ENCODE measurements at places on chromosomes 5 and 9.
A peak's percentile ranks its signal among the peaks of the same experiment; 100 is the strongest.

DNA sequence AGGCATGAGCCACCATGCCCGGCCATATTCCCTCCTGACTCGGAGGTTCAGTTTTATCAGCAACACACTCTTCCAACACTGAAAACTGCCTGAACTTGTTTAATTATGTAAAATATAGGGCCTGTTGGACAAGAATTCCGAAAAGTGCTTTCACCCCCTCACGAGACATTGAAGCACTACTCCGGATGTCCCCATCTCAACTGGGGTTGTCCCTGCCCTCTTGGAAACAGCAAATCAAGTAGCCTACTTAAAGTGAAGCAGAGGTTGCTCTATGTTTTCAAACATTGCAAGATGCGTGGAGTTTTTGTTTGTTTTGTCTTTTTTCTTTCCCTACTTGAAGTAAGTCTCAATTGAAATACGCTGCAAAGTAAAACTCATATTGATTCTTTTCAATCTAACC, 7.6 kb downstream of the PTGER4 start:
- DNase-seq = no peak

- no peak for DNase-seq
These were observed 117.2 kb downstream of the CAAP1 start for GRCh38 chr9:26775391-26775790.

- no peak for DNase-seq
These were observed 166.8 kb downstream of the DROSHA start for GRCh38 chr5:31364881-31365636.

GRCh38 chr9:99336531-99336930, 114.4 kb downstream of the SEC61B start:
- DNase-seq = no peak

DNA sequence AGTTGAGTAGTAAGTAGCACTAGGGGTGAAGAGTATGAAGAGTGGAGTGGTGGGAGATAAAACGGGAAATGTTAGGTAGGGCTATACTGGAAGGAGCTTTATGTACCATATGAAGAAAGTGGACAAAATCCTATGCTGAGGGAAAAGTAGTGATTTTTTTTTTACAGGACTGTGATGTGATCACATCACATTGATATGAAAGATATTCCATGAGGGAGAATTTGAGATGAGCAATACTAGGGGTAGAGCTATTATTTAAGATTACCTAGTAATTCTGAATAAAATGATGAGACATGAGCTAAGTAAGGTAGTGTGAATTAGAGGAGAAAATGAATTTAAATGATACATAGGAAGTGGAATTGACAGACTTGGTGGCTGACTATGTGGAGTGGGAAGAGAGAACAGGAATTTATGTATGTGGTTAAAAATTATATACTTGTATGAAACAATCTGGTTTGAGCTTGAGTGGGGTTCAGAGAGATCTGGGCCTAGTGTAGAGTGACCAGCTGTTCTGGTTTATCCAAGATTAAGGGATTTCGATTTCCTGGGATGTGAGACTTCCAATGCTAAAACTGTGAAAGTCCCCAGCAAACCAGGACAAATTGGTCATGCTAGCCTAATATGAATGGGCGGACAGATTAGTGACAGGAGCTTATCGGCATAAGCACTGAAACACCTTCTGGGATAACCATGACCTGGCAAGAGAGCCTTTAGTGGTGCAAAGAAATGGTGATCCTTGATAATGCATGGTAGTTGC, 29.3 kb upstream of the STOM start:
- DNase-seq = no peak

GRCh38 chr5:173514661-173515060, 101.8 kb downstream of the BOD1 start:
- no peak for DNase-seq

DNA sequence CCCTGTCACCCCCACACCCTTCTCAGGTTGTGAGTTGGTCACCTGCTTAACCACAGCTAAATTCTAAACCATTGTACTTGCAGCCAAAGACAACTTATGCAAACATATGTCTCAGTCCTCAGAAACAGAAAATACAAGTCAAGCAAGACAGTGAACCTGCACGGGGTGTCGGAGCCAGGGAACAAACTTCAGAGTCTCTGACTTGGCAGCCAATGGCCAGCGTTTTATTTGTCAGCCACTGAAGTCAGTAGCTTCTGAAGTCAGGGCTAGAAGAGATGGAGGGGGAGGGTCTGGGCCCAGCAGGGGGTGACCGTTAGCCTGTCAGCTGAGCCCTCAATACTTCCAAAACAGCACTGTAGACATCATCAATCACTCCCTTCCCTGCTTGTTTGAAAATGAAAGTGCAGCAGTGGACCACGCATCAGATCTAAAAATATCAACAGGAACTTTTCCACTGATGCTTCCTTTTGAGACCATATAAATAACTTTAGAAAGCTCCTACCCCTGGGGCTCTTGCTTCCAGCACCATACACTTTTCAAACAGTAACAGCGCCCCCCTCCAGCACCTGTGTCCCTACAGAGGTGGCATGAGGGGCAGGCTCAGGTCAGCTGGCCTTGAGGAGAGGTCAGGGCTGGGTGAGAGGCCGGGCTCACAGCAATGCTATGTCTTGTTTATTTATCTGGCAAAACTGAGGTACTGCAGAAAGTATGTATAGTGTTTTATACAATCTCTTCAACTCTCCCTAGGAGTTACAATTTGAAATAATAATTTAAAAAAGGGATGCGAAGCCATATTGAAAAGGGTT, 142.5 kb downstream of the ACER2 start:
- DNase-seq = no peak

GRCh38 chr9:131982102-131982501, 97.6 kb downstream of the MED27 start:
- no peak for DNase-seq

GRCh38 chr5:67061511-67061910, 135.1 kb downstream of the CD180 start:
- DNase-seq = no peak

GRCh38 chr5:109141222-109142200, 268.3 kb downstream of the PJA2 start:
- DNase-seq = no peak

- no peak for DNase-seq
These were observed 69.9 kb downstream of the MAMDC2 start for GRCh38 chr9:70113403-70114022.

- DNase-seq = peak; percentile 69
These were observed 1.5 kb upstream of the MYOZ3 start for GRCh38 chr5:150659360-150660107.

GRCh38 chr9:35490155-35490909, 421 bp downstream of the RUSC2 start:
- DNase-seq = peak; percentile 85

DNA sequence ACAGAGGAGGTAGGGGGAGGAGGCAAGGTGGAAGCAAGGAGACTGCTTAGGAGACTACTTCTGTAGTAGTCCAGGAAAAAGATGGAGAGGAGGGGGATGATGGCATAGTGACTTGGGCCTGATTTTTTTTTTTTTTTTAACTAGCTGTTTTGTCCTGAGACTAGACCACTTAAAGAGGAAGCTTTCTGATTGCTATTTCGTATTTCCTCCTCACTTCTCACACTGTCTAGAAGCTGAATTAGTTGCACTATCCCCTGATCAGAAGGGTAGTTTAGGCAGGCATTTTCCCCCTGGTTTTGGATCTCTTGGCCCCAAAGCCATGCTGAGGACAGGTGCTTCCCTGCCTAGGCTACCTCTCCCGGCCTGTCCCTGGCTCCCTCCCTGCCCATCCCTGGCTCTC, 14.9 kb downstream of the LARP1 start:
- no peak for DNase-seq

GRCh38 chr9:113708821-113709713, 167.0 kb upstream of the ZNF618 start:
- DNase-seq = peak; percentile 11

DNA sequence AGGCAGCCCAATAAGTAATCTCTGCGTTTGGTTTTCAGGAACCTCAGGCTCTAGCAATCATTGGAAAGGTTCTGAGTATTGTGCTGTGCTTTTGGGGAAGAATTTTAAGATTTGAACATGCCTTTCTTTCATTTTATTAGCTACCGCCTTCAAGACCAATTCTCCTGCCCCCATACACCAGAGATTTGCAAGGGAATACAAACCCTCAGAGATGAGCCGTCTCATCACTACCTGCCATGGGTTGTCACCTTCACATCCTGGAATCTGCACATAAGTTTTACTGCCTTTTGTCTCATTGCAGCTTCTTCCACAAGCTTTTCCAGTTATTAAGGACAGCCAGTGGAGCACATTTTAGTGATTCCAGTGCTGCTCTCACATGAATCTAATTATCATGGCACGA, 11.7 kb upstream of the TMED7 start:
- no peak for DNase-seq

- DNase-seq = no peak
These were observed 61.8 kb downstream of the SLC36A1 start for GRCh38 chr5:151509231-151509630.

DNA sequence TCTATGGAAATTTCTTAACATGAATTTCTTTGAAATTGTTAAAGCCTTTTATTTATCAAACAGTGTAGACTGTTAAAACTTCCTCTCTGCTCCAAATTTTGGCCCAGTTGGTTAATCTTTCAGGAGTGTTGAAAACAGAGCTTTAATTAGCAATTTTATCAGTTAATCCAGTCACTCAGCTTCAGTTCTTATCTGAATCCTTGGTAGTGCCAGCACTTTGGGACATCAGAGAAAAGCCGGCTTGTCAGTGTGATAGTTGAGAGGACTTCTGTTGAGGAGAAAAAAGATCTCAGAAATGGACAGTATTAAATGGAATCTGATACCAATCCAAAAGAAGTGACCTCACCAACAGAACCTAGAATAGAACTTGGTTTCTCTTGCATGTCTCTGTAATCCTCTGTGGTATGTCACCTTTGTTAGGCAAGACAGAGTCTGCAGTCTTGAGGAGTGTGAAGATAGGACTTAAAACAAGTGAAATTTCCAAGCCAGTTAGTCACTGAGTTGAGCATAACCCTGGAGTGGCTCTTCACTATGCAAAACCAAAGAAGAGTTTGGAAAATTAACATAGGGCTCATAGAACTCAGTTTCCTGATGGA, 251.8 kb downstream of the NNT start:
- no peak for DNase-seq

- no peak for DNase-seq
These were observed 31.4 kb upstream of the SPTLC1 start for GRCh38 chr9:92146610-92147009.

- no peak for DNase-seq
These were observed 94.6 kb upstream of the KLF4 start for GRCh38 chr9:107584186-107584585.

DNA sequence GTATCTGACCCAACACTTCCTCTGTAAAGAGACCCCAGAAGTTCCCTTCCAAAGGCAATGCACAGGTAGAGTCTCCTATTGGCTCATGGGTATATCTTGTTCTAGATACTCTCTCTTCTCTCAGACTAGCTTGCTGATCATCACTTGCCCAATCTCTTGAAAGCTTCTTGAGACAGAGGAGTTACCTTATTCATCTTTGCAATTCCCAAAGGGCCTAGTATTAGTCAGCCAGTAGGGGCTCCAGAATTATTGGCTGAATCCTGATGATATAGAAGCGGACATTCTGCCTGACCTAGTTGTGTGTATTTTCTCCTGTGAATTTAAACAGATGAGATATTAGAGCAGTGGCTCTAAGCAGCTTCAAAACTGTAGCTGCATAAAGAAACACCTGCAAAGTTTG, 304.0 kb upstream of the KLF4 start:
- no peak for DNase-seq

- DNase-seq = no peak
These were observed 81.9 kb downstream of the SCAI start for GRCh38 chr9:125061391-125061790.

GRCh38 chr9:72772661-72773060, 180.2 kb downstream of the ALDH1A1 start:
- DNase-seq = no peak
